Stimulated activated CD4-positive, alpha-beta T cell treated with anti-CD3 and anti-CD28 coated beads, Interleukin-1b, Interleukin-23, amount 100 ng/mL, for 48 hours (primary cell): ENCODE measurements at places on chromosomes 6 and 20.

- DNase-seq, result peak; percentile 65
Measured at GRCh38 chr6:27894839-27895762, 17.1 kb downstream of the OR2B2 start.

DNA sequence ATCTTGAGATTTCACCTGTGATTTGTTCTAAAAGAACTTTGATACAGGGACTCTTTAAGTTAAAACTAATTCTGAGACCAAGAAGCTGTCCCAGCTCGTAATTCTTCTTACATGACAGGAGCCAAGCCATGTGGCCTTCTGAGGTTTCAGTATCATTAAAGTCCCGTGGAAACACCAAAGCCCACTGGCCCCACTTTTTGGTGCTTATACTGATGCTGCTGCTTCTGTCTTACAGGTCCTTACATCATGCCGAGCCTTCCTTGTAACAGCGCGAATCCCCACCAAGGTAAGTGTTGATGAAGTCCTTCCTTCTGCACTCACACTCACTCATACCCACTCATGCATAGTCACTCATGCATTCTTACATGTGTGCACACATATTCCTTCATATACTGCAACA, 140.7 kb downstream of the CARMIL1 start:
- DNase-seq, result no peak

- DNase-seq, result no peak
Measured at GRCh38 chr20:32441638-32442037, 83.5 kb downstream of the ASXL1 start.

DNA sequence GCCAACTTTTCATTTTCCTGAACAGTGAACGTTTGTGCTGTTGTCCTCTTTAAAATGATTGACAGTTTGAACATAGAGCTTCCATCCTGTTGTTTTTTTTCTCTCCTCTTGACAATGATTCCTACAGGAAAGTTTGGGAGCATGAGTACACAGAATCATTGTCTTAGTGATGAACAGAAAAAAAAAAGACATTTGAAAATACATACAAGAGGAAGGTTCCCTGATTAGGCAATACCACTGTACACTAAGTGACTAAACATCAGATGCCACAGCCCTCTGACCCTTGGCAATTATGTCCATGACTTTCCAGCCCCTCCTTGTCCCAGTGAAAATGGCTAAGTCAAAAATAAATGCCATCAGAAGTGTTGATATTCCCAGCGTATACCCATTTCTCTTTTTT, 71.5 kb downstream of the RTN4IP1 start:
- no peak for DNase-seq

DNA sequence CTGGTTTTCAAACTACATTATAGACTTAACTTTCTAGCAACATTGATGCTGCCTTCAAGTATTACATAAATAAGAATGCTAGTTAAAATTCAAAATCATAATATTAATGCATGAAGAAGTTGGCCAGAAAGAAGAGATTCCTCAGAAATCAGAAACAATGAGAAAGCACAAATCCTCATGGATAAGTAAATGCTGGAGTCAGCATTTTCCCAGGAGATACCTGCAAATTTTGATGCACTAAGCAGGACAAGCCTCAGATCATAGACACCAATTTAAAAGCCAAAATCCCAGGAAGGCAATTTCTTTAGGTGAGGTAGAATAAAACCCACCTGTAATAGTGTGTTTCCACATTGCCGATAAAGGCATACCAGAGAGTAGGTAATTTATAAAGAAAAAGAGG, 305.2 kb upstream of the TBX18 start:
- DNase-seq, result no peak

GRCh38 chr6:160167604-160168399, 46.2 kb downstream of the SLC22A1 start:
- DNase-seq, result no peak
